ENCODE measurements at places on chromosomes 1 and 21.

DNA sequence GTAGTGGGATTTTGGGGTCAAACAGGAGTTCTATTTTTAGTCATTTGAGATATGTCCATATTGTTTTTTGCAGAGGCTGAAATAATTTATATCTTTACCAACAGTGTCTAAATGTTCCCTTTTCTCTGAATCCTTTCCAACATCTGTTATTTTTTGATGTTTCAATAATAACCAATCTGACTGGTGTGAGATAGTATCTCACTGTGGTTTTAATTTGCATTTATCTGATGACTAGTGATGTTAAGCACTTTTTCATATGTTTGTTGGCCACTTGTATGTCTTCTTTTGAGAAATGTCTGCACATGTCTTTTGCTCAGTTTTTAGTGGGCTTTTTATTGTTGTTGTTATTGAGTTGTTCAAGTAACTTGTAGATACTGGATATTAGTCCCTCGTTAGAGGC lies 1325.0 kb downstream of the BRINP3 start:
- no peak for DNase-seq

DNA sequence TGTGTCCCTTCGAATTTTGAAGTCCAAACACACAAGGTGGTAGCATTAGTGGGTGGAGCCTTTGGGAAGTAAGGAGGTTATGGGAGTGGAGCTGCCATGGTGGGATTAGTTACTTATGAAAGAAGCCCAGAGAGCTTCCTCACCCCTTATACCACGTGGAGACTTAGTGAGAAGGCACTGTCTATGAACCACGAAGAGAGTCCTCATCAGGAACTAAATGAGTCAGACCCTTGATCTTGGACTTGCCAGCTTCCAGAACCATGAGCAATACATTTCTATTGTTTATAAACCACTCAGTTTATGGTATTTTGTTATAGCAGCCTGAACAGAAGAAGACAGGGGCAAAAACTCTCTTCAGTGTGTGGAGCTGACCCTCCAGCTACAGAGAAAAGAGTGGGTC lies 259.3 kb upstream of the AJAP1 start:
- no peak for DNase-seq

DNA sequence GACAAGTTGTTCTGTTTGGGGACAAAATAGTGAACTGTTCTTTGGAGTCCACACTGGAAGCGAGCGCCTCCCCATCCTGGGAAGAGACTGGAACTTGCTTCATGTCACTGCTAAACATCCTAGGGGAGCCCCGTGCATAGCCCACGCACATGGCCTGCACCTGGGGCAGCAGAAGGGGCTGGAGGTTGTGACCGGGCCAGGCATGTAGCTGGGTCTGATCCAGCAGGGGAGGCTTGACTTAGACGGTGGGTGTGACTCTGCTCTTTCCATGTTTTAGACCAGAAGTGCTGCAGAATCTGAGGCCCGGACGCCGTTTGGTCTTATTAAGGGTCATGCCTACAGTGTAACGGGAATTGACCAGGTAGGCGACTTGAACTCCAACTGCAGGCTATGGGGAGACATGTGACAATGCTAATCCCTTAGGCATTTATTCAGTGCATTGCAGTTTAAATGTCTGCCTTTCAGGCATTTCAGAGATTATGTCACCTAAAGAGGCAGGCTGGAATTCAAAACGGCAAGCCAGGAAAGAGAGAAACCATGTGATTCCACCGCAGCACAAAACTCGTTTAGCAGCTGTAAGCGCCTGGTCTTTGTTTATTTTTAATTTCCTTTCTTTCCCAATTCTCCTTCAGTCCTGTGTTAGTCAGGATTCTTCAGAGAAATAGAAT lies 21.8 kb downstream of the CAPN9 start:
- no peak for DNase-seq

DNA sequence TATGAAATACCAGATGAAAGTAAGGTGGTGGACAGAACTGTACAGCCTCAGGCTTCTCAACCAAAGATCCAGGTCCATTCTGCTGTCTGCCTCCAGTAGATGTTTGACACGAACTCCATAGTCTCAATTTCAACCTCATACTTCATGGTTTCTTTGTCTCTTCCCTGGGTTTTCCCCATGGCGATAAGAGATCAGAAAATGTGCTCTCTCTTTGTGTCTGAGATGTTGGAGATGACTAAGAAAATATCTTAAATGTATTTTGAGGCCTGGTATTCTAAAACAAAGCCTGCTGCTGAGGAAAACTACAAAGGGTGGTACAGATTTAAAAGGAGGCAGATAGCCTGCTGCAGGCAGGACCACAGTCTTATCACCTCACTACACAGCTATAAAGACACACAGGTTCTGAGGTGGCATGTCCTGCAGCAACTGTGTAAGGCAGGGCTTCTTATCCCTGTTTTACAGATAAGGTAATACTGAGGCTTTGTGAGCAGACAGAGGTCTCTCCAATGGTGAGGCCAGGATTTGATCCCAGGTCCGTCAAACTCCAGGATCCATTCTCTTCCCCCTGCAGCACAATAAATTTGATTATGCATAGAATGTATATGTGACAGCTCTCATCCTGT lies 40.0 kb upstream of the CACNA1E start:
- no peak for DNase-seq

GRCh38 chr1:26153966-26154532 lies 4.8 kb upstream of the FAM110D start:
- DNase-seq = no peak

DNA sequence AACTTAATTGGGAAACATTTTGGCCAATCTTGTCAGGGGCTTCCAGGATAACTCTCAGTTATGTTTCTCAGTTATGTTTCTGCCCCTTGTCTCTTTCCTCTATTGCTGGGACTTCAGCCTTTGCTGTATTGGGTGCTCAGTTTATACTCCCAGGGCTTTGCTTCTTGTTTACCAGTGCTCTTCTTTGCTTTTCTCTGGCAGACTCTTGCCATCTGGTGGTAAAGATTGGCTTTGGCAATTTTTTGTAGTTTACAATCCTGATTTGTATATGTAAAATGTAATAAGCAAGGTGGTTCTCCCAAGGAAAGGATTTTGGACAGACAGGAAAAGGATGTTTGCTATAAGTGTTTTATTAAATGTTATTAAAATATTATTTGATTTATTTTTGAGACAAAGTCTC lies 37.9 kb downstream of the FABP3 start:
- DNase-seq = no peak

DNA sequence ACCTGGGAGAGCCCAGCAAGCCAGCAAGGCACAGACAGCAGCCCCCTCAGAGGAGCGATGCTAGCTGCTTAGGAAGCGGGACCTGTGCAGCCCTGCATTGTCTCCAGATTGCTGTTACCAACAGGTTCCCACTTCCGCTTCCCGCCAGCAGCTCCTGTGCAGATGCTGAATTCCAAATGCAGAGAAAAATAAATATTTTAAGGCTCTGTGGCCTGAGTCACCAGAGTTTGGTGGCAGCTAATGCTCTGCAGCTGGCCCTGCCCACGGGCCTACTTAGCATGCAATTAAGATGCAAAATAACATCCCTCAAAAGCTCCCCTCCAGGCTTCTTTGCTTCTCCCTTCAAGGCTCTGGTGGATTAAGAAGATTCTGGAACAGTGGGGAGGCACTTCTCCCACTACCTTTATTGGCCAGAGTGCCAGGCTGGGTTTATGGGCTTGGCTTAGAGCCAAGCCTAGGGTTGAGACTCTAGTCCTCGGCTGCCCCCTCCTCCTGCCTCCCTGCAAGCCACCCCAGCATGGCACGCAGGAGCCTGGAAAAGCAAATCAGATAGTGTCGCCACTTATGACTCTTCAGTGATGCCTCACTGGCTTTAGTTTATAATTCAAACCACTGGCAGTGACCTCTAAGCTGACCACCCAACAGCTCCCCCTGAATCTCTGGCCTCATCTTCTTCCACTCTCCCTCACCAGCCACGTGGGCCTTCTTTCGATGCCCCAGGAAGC lies 207.1 kb upstream of the ZC3H12A start:
- DNase-seq = no peak

DNA sequence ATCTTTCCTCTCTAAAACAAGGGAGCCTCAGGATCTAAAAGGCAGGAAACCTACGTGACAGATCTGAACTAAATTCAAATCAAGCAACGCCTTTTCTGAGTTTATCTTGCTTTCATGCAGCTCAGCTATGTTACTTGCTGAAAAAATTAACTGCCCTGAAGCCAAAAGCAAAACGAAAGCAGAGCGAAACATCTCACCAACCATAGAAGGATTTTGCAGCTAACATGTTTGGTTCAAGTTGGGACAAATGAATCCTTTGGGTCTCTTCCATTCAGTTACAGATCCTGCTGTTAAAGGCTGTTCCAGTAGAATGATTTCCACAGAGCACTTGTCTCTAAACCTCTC lies 482 bp downstream of the SLC2A5 start:
- DNase-seq = no peak

DNA sequence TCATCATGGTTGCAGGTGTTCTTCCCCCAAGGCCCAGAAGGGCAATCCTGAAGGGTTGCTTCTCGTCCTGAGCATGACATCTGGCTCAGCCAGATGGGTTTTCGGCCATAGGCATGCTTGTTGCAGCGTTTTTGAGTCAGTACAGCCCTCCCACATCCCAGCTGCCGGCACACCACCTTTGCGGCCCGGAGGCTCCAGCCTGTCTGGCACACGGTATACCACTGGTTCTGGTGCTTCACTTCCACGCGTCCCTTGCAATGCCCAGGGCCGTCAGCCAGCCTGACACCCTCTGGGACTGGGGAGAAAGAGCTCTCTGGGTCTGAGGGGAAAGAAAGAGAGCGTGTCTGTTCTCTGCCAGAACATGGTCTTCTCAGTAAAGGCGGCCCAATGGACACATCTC lies 7.2 kb downstream of the CD5L start:
- DNase-seq = no peak

- DNase-seq = no peak
These were observed 33.8 kb downstream of the C21orf91 start for GRCh38 chr21:17785403-17785788.

DNA sequence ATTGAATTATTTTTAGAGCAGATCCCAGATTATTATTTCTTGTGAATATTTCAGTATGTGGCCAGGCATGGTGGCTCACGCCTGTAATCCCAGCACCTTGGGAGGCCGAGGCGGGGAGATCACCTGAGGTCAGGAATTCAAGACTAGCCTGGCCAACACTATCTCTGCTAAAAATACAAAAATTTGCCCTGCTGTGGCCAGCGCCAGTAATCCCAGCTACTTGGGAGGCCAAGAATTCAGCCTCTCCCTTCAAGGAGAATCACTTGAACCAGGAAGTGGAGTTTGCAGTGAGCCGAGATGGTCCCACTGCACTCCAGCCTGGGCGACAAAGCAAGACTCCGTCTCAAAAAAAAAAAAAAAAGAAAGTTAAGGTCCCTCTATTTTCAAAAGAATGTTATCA lies 4.3 kb downstream of the OSBPL9 start:
- no peak for DNase-seq

DNA sequence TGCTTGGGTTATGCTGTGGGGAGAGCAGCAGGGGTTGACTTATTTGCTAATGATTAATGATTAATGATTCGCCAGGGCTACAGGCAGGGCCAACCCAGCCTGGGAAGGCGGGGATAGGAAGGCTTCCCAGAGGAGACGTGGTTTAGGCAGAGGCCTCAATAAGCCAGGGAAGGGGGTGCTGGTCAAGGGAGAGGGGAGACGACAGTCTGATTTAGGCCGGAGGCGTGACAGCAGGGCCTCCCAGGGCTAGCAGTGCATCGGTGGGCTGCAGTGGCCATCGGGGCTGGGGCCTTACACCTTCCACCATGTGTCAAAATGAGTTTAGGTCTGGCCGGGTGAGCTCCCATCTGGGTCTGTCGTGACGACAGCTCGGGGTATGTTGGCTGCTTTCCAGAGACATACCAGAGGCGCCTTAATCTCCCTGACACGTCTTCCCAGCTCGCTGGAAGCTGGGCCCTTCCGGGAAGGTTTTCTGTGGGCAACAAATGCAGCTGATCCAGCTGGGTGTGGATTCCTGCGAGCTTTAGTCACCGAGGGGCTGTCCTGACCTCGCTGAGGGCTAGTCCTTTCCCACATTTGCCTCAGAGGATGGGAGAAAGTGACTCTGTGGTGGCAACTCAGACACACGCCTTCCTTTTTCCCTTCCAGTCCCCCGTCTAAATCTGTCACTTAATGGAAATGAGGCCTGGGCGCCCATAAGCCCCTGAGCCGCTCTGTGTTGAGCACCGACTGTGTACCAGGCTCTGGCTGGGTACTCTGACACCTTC lies 3.7 kb upstream of the SLC1A7 start:
- no peak for DNase-seq

DNA sequence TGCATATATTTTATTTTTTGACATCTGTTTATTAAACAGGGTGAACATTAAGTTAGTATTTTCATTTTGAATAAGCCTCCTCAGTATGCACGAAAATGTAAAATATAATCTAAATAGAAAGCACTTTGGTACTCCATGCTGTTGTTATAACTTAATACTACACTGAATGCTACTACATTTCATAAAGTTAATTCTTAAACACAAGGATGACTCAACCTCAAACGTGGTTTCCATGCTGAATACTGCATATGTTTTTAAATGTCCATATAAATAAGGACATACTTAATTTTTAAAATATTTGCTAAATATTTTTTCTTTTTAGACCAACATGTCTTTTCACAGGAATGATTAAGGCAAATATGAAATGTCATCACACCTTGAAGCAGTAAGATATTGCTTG lies 83.9 kb downstream of the USP24 start:
- no peak for DNase-seq

DNA sequence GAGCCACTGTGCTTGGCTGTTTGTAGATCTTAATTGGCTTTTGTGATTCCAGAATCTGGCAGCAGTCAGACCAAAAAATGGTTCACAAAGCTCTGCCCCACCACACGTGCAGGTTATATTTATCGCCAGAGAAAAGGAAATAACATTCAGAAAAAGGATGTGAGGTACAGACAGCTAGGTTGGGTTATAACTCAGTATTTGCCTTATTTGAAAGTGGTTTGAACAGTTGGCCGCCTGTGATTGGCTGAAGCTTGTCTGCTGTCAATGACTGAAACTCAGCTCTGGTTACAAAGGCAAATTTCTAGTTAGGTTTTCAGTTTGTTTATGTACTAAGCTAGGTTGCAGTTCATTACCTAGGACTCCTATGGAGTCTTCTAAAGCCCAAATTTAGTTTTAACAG lies 9.6 kb downstream of the SH3BGR start:
- DNase-seq = no peak

DNA sequence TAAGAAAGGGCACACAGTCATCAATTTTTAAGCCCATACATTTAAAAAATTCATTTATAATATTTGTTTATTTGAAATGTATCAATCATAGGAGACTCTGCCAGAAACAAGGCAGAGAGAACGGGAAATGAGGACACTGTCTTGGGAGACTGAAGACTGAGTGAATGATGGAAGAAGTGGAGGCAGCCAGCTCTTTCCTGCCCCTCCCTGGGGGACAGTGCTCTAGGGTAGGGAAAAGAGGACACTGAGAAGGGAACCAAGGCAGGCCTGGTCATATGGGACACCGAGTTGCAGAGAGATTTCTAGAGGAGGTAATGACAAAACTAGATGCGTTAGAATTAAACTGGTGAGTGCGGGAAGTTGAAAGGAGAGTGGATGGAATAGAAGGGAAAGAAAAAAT lies 31.6 kb downstream of the EEIG2 start:
- no peak for DNase-seq

- no peak for DNase-seq
These were observed 199.4 kb upstream of the DAB1 start for GRCh38 chr1:57623039-57623790.
